ENCODE measurements at places on chromosomes 5 and 9.

DNA sequence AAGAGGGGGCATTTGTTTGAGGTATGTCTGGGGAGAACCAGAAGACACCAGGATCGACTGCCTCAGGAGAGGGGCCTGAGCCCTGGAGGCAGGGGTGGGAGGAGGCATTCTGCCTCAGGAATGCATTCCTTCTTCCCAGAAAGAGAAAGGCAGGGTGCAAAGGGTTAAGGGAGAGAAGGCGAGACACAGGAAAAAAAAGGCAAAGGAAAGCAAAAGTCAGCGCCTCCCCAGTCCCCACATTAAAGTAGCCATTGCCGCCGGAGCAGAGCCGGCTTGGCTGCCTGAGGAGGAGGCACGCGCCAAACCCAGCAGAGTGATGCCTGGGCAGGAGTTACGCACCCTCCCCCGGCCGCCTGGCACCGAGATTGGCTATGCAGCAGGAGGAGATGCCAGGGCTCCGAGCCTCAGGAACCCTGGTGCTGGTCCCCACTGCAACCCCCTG is 123.8 kb upstream of the PHYKPL start:
- no peak for DNase-seq

DNA sequence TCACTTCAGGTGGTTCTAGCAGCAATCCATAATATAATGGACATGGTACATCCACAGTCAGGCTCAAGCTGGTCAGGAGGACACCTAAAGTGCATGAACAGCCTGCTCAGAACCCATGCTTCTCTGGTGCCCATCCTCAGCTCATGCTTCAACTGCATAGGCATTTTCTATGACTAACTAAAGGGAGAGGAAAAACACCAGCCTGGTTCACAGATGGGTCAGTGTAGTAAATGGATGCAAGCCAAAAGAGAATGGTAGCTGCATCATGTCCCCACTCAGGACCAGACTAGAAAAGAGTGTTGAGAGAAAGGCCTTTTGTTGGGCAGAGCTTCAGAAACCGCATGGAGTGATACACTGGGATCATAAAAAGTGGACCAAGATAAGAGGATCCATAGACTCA is 556.6 kb downstream of the TLE1 start:
- no peak for DNase-seq

DNA sequence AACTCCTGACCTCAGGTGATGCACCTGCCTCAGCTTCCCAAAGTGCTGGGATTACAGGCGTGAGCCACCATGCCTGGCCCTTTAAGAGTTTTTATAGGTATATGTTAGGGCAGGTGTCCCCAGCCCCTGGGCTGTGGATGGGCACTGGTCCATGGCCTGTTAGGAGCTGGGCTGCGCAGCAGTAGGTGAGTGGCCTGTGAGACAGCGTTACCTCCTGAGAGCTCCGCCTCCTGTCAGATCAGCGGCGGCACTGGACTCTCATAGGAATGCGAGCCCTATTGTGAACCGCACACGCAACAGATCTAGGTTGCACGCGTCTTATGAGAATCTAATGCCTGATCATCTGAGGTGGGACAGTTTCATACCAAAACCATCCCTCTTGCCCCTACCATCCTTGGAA is 173.4 kb downstream of the GOLPH3 start:
- no peak for DNase-seq

- no peak for DNase-seq
Observed at GRCh38 chr5:39775086-39775796, 350.5 kb upstream of the DAB2 start.

- DNase-seq = no peak
Observed at GRCh38 chr9:76445976-76446375, 13.0 kb upstream of the GCNT1 start.

DNA sequence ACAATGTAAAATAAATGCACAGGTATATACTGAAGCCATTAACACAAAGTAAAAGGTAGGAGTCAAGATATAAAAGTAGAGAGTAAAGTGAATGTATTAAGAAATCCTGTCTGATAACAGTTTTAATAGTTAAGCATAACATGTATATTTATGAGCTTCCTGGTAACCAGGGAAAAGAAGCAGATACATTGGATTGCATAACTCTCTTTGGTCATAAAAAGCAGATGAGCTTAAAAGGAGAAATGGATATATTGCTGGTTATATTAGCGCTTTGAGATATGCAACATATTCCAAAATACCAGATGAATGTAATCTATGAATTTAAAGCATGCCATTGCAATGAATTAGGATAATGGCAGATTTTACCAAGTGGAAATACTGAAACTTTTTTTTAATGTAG is 6.2 kb upstream of the TNFSF8 start:
- no peak for DNase-seq

DNA sequence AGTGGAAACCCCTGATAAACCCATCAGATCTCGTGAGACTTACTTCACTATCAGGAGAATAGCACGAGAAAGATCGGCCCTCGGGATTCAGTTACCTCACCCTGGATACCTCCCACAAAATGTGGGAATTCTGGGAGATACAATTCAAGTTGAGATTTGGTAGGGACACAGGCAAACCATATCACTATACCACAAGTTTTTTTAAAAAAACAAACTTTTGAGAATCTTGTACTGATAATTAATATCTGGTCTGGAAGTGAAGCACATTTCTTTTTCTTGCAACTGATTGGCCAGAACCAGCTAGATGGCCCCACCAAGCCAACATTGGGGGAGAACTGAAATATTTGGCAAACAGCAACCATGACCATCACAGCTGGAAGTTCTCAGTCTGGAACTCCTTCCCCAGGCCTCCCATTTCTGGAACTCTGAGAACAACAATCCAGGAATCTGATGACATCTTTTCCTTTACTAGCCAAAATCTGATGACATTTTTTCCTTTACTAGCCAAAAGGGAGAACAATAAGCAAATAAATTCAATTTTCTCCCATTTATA is 51.8 kb upstream of the CDKN2B start:
- no peak for DNase-seq

DNA sequence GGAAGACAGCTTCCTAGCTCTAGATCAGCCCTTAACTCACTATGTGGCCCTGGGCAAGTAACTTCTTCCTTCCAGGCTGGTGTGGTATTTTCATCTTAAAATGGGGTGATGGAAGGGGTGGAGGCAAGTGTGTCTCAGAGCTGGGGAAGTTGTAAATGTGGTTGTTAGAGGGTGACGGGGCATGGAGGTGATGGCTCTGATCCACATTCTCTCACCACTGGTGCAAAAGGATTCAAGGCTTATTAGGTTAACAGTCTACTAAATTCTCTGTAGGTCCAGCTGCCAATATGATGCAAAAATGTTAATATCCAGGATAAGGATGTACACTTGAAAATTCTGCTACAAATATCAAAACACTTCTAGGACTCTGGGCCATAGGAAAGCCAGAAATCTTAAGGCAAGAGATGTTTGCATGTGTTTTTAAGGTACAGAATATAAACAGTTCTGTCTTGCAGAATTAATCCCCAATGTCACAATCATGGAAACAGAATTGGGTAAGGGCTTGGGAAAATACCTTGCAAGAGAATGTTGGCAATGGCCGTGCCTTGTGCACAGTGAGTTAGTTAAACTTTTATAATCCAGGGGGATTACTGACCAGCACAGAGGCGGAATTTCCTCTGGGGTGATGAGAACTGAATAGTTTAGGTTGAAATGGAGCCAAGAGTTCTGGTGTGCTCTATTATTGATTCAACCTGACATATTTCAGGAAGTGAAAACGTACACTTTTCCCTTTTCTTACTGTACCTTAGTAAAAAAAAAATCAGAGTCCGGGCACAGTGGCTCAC is 19.8 kb downstream of the TNFSF15 start:
- DNase-seq = no peak

- no peak for DNase-seq
Observed at GRCh38 chr9:102514541-102514940, 480.6 kb upstream of the CYLC2 start.

DNA sequence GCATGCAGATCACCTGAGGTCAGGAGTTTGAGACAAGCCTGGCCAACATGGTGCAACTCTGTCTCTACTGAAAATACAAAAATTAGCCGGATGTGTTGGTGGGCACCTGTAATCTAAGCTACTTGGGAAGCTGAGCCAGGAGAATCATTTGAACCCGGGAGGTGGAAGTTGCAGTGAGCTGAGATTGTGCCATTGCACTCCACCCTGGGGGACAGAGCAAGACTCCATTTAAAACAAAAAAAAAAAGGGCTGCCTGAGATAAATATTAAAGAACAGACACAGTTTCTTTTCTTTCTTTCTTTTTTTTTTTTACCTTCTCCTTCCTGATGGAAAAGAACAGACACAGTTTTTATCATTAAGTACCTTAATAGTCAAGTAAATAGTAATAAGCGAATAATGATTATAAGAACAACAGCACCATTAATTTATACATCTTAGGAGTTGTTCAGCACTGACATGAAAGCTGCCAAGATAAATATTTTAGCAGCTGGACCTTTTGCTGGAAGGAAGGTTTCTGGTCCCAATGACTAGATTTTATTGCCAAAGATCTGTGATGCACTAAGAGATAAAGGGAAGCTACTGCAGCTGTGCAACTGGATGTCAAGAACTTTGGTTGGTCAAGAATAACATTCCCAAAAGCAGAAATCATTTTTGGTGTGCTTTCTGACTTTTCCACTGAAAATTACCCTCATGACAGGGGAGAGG is 7.0 kb downstream of the CENPP start:
- DNase-seq = no peak

DNA sequence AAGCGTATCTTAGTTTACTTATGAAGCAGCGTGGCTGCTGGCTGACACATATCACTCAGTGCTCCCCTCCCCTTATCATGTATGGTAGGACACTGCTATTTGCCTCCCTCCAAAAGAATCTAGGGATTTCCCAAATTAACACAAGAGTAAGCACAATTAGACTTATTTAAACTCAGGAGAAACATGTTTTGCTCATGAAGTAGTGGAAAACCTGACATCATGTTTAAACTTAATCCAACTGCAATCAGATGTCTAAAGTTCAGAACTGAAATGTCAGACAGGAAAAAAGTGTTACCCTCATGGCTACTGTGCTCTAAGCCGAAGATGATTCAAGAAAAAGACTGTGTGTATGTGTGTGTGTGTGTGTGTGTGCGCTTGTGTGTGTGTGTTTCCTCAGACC is 324.1 kb upstream of the TNC start:
- no peak for DNase-seq

GRCh38 chr9:107606149-107606790 is 116.7 kb upstream of the KLF4 start:
- no peak for DNase-seq

Measured in NCI-H1436 treated with DMSO at 0.1 percent for 48 hours (cell line).